Stimulated activated CD8-positive, alpha-beta memory T cell treated with anti-CD3 and anti-CD28 coated beads, Interleukin-4, amount 100 ng/mL, for 1 hour (primary cell): ENCODE measurements at places on chromosomes 4 and X.

DNA sequence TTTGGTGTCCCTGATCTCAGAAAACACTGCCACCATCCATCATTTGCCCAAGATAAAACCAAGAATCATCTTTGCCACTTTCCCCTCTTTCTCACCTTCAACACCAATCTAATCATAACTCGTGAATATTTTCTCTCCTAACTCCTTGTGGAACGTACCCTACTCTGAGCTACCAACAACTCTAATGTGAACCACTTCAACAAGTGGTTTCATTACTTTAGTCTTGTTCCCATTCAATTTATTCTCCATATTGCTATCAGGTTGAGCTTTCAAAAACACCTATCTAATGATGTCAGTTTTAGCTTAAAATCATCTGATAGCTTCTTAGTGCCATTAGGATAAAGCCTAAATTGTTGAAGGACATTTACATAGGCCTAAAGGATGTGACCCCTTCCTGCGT, 39.8 kb upstream of the CXorf38 start:
- DNase-seq = no peak

DNA sequence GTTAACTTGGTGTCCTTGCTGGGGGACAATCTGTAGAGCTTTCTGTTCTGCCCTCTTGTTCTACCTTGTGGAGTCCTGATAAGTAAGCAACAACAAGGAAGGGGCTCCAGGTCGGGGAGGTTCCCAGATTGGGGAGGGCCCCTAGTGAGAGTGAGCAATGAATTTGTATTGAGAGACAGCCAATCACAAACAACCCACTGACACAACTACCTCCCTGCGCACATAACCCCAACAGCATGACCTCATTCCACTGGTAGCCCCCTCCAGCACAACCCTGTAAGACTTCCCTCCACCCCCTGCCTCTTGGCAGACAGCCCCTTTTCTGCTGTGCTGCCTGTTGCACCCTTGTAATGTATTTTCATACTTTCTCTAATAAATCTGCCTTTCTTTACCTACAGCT, 19.7 kb upstream of the PNPLA4 start:
- DNase-seq = no peak

DNA sequence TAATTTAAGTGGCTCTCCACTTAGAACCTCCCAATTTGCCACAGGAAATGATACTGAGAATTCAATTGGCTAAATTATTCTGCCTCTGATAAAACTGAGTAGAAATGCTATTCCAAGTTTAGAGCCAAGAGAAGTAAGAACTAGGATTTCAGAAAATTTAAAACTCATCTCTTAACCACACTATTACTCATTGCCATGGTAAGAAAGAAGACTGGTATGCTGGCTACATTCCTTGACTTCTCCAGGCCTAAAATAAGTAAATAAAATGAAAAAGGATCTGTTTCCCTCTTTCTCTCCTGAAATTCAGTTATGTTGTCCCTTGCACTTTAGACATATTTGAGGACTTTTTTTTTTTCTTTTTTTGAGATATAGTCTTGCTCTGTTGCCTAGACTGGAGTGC, 23.3 kb downstream of the ZNF280C start:
- DNase-seq = no peak

DNA sequence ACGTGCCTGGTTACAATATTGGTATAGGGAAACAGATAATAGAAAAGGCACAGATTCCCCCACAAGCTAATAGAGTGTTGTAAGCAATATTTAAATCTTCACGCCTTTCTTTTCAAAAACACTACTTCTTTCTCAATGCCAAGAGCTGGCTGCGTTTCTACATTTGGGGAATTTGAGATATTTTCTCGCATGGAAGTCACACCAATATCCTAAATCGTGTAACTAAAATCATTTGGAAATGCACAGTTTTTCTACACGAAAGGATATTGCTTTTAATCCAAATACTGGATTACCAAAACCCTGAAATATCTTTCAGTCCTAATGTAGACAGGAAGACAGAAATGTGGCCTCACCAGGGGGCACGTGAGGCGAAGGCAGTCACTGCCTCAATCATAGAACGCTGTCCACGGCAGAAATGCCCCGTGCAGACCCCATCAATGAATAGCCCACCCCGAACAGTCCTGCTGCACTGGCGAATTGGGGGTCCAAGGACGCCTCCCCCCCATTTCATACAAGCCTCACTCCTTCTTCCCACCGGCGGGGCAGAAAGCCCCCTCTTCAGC, 106.6 kb downstream of the NSUN7 start:
- no peak for DNase-seq

GRCh38 chr4:38861791-38862190, 5.2 kb upstream of the TLR6 start:
- DNase-seq = no peak
